ENCODE measurements at places on chromosomes 2 and 18.

- peak; percentile 51 for DNase-seq
Observed at GRCh38 chr2:69741229-69741574, 732 bp upstream of the ANXA4 start.

DNA sequence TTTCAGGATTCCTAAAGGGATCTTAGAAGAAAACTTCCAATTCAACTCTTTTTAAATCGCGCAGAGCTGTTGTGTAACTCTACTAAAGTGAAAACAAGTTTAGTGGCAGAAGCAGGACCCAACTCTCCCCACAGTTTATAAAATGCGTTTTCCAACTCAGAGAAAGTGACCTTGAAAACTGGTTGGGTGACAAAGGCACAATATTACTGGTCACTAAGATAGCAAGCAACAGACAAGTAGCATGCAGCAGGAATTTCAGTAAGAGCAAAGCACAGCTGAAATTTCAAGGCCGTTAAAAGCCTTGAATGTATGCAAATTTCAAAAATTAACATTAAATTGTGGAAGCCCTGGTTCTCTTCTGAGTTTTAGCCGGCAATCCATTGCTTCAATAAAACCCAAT is 66.9 kb downstream of the STK39 start:
- DNase-seq = no peak

DNA sequence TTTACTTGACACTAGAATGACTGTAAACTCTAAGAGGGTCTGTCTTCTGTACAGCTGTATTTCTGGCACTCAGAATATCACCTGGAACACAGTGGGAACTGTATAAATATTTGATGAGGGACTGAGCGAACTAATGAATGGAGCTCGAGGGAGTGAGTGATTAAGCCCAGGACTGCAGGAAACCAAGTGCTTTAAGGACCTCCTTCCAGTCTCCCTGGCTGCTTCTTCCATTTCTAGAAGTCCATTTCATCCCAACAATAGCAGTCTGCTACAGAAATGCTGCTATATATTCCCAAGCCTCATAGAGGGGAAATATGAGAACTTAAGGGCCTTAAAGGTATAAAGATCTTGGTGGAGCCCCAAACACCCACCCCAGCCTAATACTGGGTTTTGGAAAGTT is 2.8 kb upstream of the IL1RL2 start:
- DNase-seq = no peak

GRCh38 chr2:224343226-224343625 is 58.7 kb downstream of the FAM124B start:
- no peak for DNase-seq

GRCh38 chr2:47541848-47542450 is 139.0 kb downstream of the MSH2 start:
- no peak for DNase-seq

- DNase-seq = no peak
Observed at GRCh38 chr2:69046221-69046662, 33.3 kb downstream of the ANTXR1 start.

DNA sequence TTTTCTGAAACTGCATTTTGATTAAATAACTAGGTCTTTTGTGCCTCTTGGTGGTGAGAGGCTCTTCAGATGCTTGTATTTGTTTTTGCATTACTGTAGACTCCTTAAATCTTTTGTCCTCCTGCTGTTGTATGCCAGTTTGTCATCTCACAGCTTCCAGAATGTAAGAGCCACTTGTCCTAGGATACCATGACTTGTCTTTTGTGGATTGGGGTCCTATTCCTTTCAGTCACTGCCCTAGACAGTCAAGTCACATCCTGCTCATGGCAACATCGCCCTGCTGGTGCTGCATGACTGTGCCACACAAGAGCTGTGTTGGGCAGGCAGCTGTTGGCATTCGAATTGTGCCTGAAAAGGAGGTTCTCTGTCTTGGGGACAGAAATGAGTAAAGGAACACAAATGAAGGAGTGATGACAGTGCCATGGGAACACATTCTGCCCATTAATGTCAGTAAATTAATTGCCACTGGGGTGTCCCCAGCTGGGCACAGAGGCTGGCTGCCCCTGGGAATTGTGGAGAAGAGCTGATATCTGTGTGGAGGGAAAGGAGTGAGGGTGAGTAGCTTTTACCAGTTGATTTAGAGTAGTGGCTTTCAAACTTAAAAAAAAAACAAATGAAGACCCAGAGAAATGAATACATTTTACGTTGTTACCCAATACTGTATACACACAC is 140.3 kb downstream of the ARL6IP6 start:
- DNase-seq = no peak

- no peak for DNase-seq
Observed at GRCh38 chr2:237359518-237359840, 54.5 kb downstream of the COL6A3 start.

DNA sequence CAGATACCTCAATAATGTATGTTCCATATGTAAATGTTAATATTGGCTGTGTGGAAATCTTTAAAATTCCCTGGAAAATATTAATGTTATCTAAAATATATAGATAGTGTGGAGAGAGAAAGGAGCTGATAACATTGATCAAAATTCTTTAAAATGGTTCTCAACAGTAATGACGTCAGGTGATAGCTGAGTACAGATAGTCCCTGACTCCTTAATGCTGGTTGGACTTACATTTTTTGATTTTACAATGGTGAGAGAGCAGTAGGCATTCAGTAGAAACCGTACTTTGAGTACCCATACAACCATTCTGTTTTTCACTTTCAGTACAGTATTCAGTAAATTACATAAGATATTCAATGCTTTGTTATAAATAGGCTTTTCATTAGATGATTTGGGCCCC is 146.6 kb downstream of the GALNT3 start:
- no peak for DNase-seq

DNA sequence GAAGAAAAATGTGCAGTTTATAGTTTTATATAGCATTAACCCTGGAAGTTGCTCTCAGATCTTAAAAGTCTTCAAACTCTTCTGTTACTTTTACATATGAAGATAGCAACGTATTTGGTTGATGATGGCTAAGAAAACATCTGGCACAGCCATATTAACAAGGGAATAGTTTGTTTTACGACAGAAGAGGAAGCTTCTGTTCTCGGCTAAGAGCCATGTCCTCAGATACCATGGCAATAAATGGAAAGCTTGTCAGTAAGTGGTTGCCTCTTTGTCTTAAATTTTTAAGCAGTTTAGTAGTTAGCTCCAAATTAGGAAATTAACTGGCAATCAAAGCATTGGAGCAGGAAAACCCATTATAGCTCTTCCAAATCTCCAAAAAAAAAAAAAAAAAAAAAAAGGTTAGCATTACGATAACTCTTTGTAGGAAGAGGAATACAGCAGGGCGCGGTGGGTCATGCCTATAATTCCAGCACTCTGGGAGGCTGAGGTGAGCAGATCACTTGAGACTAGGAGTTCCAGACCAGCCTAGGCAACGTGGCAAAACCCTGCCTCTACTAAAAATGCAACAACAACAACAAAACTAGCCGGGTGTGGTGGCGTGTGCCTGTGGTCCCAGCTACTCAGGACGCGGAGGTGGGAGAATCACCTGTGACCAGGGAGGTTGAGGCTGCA is 4.5 kb upstream of the STON1 start:
- no peak for DNase-seq

GRCh38 chr18:75083131-75083530 is 125.8 kb downstream of the PTGR3 start:
- no peak for DNase-seq

All from omental fat pad (tissue), 4 donors.